ENCODE measurements at places on chromosomes 5 and 9.

DNA sequence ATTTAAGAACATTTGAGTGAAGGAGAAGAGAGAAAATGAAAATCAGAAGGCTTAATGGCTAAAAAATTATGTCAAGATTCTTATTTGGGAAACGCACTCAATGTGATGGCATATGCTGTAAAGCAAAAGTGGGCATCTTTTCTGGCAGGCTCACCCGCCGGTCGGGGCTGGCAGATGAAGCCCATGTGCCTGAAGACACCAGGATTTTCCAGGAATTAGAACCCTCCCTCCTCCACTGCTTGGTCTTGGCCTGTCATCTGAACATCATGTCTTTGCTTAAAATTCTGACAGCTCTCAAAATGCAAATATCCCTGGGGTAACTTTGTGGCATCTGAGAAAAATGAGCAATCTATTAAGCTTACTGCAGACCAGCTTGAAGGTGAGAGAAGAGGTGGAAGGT, 337.9 kb downstream of the IRX1 start:
- no peak for DNase-seq

- DNase-seq = no peak
Measured at GRCh38 chr9:126235336-126236243, 91.0 kb upstream of the MVB12B start.

DNA sequence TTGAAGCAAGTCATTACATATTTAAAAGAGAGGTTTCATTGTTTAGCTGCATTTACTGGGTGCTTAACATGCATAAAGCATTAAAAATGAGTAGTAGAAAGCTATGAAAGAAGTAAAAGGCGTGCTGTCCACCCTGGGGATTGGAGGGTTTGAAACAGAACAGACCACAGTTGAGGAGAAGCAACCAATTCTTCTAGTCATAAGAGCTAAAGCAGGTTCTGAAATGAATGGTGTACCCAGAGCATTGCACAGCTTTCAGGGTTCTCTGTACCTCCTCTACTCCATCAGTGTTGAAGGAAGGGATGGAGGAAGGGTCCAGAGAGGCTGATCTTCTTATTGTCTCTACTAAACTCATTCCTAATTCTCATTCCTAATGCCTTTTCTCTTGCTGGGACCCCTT, 68.9 kb downstream of the SH3RF2 start:
- DNase-seq = no peak

- DNase-seq = no peak
Measured at GRCh38 chr5:2415678-2416077, 335.8 kb downstream of the IRX2 start.

DNA sequence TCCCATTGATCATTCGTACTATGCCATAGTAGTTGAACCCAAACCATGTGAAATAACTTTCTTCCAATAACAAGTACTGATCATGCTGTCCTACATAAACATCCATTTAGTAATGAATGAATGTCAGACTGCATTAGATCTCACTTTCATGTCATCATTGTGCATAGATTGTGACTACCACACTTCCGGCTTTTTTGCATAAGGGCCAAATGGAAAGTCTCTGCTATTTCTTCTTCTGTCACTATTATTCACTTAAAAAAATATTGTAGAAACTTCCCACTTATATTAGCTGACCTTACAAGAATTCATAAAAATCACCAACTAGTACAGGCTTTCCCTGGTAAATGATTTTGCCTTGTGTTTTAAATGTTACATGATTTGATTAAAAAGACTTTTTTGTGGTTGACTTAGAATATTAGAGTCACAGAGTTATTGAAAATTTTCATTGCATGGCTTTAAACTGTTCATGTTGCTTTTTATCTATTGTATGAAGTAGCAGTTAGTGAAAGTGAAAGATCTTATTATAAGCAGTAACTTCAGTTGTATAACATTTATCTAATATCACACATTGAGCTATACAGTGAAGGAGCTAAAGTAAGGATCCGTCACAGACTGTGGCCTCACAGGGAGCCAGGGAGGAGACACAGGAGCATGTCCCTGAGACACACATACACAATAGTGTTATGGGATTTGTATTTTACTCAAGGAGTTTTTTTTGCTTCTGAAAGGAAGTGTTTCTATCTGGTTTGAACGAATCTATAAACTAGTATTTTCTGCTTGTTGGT, 33.9 kb downstream of the LMNB1 start:
- DNase-seq = peak; percentile 63

DNA sequence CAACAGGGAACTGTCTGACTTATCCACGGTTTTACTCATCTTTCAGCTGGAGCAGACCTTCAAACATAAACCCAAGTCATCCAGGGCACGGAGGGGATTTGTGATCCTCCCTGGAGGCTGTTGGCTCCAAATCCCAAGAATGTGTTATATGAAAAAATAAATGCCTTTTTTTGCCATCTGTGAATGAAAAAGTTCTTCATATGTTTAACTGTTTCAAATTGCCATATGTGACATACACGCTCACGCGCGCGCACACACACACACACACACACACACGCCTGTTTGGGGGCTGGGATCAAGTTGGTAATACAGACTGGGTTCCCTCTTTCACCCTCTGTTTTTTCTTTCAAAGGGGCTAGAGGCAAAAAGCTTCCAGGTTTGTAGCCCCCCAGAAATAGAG, 164.4 kb upstream of the EFNA5 start:
- DNase-seq = no peak

GRCh38 chr5:156971848-156972525, 9.0 kb upstream of the TIMD4 start:
- no peak for DNase-seq

GRCh38 chr9:116757030-116757429, 69.9 kb downstream of the TRIM32 start:
- DNase-seq = no peak

DNA sequence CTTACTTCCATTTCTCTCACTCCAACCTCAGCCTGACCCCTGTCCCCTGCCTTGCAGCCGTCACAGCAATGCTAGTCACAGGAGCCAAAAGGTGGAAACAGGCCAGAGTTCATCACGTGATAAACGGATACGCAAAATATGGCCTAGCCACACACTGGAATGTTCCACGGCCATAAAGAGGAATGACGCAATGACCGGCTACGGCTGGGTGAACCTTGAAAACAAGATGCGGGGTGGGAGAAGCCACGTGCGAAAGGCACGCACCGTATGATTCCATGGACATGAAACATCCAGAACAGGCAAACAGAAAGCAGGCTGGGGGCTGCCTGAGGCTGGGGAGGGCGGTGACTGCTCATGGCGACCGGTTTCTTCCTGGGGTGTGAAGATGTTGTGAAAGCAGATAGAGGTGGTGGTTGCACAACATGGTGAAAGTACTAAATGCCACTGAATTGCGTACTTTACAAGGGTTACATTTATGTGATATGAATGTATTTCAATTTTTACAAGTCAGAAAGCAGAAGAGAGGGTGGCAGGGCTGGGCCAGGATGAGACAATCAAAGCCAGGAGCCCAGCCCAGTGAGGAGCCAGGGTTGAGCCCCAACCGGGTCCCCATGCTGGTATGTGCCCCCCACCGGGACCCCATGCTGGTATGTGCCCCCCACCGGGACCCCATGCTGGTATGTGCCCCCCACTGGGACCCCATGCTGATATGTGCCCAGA, 117.8 kb upstream of the SARDH start:
- no peak for DNase-seq

- DNase-seq = no peak
Measured at GRCh38 chr9:79672236-79672635, 100.5 kb downstream of the TLE4 start.

DNA sequence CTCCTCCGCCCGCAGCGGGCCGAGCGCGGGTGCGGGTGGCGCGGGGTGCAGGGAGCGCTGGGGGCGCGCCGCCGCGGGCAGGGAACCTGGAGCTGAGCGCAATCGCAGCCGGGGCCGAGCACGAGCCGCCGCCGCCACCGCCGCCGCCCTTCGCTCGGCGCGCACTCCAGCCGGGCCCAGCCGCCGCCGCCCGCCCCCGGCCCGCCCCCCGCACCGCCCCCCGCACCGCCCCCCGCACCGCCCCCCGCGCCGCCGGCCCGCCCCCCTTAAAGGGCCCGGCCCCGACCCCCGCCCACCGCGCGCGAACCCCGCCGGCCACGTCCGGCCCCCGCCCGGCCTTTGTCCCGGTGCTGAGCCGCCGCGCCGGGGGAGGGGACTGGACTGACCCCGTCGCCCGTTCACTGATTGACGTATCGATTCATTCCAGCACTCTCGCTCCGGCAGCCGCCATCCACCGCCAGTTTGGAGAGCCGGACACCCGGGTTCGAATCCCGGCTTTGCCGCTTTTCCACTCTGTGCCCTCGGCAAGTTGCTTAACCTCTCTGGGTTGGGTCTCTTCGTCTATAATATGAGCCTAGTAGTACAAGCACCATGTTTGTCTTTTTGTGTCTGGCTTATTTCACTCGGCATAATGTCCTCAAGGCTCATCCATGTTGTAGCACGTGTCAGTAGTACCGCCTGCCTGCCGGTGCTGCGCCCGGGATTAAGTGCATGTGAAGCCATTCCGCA, at the start of gene SH3PXD2B:
Gene SH3PXD2B (minus strand): TSS at position 168 of the 729 bp plus-strand sequence. CDS start 173 bp downstream, outside the sequence.
- peak; percentile 18 for DNase-seq

GRCh38 chr5:143968071-143968878, 156.3 kb downstream of the HMHB1 start:
- peak; percentile 9 for DNase-seq

GRCh38 chr5:64298586-64298985, 132.9 kb downstream of the RNF180 start:
- DNase-seq = no peak

DNA sequence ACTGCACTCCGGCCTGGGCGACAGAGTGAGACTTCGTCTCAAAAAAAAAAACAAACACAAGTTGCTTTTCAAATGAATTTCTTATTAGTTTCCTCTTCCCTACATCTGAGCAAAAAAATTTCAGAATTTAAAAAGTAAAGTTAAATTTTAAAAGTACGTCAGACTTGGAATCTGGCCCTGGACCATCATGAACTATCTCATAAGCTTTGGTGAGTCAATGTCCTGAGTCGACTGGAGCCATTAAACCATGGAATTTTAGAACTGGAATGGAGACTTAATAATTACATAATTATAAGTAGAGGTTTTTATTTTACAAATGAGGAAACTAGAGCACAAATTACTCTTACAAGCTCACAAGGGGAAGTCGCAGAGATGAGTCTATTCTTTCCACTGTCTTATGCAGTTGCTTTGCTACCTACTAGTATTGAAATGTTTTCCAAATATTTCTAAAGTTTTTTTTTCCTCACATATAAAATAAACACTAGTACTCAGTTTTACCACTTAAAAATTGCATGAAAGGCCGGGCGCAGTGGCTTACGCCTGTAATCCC, 98.0 kb upstream of the ZNF608 start:
- no peak for DNase-seq

GRCh38 chr9:26604076-26604662, 288.4 kb downstream of the CAAP1 start:
- DNase-seq = no peak

DNA sequence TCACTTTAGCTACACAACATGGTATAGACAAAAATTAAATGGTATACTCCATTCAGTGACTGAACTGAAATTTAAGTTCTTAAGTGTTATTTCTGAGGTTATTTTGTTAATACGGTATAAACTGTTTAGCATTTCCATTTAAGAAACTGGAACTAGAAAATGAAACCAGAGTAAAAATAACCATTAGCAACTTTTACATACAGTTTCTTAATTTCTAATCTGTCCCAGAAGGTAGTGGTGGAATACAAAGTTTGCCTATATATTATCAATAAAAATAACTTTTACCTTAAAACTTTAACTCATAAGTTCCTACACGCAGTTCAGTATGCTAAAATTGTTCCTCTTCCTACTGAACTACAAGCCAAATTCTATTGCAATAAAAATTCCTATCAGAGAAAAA, 10.3 kb downstream of the GOLPH3 start:
- no peak for DNase-seq

GRCh38 chr5:98749046-98749445, 24.4 kb upstream of the RGMB start:
- no peak for DNase-seq

DNA sequence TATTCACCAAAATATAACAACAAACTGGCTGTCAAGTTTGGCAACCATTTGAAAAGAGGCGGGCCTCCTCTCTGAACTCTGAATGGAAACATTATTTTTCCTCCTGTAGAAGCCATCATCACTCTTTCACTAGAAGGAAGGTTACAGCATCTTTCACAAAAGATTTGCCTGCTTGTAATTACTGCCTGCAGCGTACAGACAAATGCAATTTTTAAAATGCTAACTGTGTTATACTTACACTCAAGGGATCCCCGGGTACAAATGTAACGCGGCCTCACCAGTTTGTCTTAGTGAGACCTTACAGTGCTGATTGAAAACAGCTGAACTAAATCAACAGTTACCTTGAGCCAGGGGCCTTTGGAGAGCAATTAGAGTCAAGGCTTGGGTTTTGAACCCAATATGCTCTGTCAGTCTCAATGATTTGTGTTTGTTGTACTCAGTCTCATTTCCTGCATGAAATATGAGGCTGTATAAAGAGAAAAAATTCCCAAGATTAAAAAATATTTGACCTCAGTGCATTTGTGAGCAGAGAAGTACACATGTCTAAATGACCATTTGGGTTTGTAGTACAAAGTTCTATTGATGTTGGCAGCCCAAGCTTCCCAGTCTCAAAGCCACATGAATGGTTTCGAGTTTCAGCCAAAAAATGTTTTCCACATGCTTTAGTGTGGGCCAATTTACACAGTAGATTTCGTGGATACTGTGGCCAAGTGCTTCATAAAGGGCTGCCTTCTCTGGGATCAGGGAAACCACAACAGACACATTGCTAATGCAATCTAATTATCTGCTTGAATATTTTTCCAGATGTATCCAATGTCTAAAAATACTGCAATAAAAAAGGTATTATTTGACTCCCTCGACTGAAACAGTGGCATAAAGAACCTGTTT, 500.0 kb downstream of the SPATA31D1 start:
- DNase-seq = no peak

DNA sequence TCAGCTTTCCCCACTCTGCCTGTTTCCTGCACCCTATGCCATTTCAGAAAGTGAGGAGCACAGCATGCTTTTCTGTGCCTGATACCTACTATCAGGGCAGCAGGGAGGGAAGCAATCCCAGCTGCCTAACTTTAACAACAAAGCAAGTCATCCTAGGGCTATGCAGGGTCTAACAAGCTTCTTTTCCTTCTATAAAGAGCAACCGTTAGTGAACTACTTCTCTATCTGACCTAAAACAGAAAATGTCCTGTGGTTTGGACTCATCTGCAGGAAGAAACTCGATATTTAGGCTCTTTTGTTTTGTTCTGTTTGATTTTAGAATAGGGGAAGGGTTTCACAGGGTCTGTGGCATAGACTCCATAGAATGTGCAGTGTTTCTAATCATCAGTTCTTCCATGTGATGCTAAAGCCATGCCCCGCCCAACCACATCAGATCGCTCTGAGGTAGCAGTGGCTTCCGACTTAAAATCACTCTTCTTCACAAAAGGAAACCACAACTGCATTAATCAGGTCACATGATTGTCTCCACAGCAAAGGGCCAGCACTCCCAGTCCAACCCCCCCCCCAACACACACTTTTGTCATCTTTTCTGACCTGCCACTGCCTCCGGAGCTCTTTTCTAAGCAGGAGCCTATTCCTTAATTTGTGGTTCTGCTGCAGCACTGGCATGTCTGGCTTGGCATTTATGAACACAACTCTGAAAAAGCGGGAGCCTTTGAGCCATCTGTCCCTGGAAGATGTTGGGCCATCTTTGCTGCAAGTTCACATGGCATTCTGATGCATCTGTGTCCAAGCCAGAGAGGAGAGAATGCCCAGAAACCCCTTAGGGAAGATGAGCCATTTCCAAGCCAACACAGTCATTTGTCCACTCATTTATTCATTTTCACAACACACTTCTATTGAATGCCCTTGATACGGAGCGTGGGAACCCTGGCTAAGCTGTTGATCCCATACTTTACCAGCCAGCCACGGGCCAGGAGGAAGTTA, 71.6 kb downstream of the CFAP90 start:
- no peak for DNase-seq
